Activated T-cell treated with anti-CD3 and anti-CD28 coated beads for 48 hours (primary cell): ENCODE measurements at places on chromosomes 2 and 18.

DNA sequence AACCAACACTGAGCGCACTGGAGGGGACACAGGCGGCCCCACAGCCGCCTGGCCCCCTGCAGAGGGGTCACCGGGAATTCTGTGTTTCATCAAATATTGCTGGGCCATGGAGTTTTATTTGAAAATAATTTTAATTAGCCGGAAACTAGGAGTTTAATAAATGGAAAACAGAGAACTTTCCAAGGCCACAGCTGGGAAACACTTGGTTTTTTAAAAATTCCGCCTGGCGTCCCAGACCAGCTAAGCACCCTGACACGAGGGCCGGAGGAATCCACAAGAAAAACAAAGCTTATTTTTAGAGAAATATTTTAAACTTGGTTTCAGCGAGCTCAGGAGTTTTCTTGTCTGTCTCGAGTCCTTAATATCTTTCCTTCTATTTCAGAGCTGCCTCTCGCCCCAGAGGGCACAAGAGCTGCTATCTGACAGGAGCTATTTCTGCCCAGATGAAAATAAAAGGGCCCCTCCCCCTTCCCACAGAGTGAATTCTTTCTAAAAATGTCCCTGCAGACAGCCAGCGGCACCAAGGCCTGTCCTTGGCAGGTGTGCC is 8.2 kb downstream of the ZFP36L2 start:
- no peak for DNase-seq

- DNase-seq, result no peak
These were observed 8.1 kb downstream of the LDLRAD4 start for GRCh38 chr18:13226533-13227144.

DNA sequence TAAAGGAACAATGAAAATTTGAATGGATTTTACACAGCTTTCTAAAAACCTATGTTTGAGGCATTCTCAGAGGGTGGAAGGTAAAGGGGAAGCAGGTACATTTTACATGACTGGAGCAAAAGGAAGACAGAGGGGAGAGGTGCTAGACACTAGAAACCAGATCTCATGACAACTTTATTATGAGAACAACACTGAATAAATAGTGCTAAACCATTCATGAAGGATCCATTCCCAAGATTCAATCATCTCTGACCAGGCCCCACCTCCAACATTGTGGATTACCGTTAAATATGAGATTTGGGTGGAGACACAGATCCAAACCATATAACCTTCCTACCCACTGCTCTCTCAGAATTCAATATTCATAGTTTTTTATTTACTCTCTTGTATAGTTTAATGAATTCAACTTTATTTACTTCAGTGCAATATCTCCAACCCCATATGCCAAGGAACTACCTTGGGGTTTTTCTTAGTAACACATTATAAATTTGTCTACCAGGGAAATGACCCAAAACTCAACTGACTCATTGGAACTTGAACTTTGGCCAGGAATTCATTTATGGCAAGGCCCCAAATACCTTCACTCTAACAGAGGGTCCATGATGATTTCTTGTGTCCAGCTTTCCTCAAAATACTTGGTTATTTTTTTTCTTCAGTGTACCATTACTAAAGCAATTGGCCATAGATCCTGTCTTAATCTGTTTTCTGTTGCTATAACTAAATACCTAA is 317.8 kb downstream of the GULP1 start:
- DNase-seq, result no peak

DNA sequence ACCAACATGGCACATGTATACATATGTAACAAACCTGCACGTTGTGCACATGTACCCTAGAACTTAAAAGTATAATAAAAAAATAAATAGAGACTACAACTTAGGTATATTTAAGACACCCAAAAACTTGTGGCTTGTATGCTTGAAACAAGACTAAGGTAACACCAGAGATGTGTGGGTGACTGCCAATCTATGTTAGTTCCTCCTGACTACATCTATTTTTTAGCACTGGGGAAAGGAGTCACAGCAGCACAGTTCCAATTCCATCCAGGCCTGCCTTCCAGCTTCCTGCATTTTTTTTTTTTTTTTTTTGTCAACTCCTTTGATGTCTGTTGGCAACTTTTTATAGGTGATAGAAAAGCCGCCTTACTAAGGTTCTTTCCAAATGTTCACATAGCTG is 18.2 kb downstream of the C2orf69 start:
- DNase-seq, result no peak

DNA sequence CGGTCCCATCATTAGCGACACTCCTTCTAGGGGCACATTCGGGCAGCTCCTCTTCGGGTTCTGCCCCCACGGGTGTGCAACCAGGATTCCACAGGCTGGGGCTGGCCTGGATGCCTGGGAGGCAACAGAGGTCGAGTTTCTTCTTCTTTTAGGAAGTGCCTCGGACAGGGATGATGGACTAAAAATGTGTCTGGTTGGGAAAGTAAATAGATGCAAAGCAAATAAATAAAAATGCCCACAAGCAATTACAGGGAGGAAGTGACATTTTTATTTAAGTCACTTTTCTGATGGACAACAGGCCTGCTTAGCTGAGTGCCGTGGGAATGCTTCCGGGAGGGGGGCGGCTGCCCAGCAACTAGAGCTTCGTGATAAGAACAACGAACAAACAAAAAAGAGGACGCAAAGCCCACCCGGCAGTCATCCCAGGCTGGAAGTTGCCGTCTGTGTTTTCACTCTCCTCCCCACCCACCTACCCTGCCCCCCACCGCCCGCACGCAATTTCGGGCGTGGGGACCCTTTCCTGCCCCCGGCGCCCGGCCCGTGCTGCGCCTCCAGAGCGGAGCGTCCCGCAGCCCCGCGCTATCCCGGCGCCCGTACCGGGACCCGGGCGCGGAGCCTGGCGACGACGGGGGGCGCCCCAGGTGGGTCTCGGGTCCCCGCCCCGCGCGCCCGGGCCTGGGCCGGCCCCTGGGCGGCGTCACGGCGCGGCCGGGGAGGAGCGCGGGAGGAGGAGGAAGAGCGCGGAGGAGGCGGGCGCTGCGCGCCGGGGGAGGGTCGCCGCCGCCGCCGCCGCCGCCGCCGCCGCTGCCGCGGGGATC is 412 bp upstream of the NCK2 start:
- DNase-seq, result peak; percentile 68

- DNase-seq, result no peak
These were observed 276.2 kb downstream of the CELF4 start for GRCh38 chr18:37289423-37289822.
